NCI-H2171 treated with DMSO at 0.1 percent for 48 hours (cell line): ENCODE measurements at places on chromosomes 13 and 19.

DNA sequence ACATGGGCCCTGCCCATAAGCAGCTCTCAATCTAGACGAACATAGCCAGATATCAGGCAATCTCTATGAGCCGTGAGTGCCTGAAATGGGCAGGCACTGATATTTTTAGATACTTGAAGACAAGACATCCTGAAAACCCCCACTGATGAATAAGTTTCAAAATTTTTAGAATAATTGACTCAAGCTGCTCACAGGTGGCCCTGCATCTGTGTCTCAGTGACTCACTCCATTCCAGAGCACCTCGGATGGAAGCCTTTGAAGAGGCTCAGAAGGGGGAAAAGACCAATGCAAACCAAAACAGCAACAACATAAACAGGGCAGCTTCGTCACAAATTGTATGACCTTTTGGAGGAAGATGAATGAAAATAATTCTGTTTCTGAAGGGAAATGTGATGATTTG lies 42.8 kb upstream of the SLC46A3 start:
- DNase-seq = no peak

DNA sequence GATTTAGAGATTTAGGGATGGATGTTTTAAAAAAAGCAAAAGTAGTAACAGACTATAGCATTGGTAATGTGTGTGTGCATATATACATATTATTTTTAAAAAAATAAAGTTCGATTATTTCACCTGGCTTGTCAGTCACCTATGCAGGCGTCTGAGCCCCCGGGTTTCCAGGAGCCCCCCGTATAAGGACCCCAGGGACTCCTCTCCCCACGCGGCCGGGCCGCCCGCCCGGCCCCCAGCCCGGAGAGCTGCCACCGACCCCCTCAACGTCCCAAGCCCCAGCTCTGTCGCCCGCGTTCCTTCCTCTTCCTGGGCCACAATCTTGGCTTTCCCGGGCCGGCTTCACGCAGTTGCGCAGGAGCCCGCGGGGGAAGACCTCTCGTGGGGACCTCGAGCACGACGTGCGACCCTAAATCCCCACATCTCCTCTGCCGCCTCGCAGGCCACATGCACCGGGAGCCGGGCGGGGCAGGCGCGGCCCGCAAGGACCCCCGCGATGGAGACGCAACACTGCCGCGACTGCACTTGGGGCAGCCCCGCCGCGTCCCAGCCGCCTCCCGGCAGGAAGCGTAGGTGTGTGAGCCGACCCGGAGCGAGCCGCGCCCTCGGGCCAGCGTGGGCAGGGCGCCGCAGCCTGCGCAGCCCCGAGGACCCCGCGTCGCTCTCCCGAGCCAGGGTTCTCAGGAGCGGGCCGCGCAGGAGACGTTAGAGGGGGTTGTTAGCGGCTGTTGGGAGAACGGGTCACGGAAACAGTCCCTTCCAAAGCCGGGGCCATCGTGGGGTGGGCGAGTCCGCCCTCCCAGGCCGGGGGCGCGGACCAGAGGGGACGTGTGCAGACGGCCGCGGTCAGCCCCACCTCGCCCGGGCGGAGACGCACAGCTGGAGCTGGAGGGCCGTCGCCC lies 840 bp upstream of the CCNA1 start:
- no peak for DNase-seq

DNA sequence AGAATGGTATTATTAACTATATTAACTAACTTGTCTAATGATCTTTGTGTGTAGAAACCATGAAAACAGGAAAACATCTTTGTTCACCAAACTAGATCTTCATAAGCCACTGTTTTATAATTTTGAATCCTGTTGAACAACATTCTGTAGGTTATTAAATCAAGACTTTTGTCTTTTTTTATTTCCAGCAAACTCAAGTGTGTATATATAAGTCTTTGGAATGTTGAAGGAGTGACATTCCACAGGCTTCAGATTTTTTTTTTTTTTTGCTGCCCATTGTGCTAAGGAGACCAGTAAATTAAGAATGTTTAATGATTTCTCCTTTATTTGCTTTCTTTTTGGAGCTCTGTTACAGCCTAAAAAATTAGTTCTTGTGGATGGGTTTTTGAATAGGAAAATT lies 89.6 kb downstream of the LMO7 start:
- DNase-seq = no peak

DNA sequence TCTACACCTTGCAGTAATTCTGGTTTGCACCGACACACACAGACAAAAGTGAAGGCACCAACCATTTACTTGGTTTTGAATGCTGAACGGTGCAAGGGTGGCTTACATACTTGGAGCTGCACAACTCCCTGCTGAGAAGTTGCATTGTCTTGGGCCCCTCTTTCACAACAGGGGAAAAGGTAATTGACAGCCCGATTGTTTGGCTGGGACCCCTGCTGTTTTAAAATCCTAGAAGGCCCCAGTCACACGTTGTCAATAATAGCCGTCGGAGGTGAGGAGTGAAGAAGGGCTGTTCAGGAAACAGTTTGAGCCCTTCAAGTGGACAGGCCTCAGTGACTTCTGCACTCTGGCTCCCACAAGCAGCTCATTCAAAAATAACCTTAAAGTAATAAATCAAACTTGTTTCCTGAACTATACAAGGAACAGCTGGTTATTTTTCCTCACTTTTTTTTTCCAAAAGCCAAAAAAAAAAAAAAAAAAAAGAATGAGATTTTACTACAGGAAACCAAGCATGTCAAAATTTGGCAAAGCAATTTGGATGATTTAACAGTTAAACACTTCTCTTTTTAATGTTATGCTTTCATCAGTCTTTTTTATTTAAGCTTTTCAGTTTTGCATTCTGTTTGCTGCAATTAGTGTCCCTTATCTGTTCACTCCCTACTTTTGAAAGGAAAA lies 19.0 kb upstream of the SPRY2 start:
- no peak for DNase-seq

GRCh38 chr19:21608571-21608970 lies 103.2 kb downstream of the ZNF429 start:
- no peak for DNase-seq

DNA sequence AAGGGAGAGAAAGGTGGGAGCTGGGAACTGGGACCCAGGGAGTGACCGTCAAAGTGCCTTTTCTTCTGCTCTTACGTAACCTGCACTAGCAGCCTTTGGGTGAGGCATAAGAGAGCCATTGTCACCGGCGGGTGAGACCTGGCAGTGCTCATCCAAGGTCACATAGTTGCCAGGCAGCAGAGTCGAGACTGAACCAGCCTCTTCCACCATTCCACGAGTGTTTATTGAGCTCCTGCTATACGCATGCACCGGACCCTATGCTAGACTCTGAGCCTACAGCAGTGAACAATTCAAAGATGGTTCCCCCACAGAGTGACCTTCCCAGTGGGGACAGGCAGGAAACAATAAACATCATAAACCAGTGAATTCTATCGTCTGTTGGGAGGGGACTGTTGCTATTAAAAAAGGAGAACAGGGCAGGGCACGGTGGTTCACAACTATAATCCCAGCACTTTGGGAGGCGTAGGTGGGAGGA lies 18.6 kb upstream of the STRN4 start:
- DNase-seq = no peak

DNA sequence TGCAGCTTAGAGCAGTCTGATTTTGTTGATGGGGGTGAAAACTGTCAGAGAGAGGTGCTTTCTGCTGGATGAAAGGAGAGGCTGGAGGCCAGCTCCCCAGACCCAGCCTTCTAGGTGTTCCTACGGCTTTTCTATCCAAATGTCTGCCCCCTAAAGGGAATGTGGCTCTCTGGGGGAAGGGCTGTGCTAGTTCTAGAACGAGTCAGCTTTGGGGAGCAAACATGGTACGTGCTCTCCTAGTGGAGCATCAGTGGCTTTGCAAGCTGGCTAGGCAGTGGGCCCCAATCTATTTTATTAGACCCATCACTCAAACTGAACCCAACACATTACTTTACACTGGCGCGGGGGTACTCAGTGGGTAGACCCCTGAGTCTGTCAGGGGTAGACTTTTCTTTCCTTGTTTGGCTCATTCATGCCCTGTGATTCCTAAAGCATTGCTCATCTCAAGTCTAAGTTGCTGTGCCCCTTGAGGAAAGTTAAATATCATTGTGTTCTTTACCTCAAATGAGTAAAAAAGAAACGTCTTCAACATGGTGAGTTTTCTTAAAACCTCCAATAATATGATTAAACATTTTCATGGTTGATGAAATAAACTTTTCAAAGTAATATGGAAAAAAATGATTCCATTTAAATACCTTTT lies 254.9 kb downstream of the DLEU7 start:
- no peak for DNase-seq

- peak; percentile 92 for DNase-seq
These were observed 11.2 kb upstream of the MADCAM1 start for GRCh38 chr19:485077-485476.

DNA sequence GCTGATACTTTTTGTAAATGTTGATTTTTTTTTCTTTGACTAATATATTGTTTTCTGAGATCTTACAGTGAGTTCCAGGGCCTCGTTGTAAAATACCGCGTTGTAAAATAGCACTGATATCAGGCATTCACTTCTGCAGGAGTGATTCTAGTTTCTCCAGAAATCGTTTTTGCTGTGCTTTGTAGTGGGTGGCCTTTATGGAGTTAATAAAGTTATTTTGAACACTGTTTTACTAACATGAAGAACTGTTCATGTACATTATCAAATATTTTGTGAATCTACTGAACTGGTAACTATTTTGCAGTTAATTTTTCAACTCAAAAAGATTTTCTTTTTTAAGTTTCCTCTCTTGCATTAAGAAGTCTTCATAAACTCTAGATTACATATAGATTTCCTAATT lies 985 bp upstream of the ZNF266 start:
- no peak for DNase-seq

- DNase-seq = no peak
These were observed 52.1 kb upstream of the STK24 start for GRCh38 chr13:98629055-98629454.

GRCh38 chr19:28575816-28576215 lies 637.1 kb downstream of the UQCRFS1 start:
- no peak for DNase-seq
